NCI-H460 (cell line): ENCODE measurements at places on chromosomes 13 and 19. TPM values are rescaled to one million over a fixed set of nuclear protein-coding genes. Genes with fewer than 3 reads are reported as not detected.

Gene FCAR
- not detected in 2 replicates for total RNA-seq

Gene RHPN2
- 6.0 and 8.0 TPM in 2 replicates for total RNA-seq

Gene SIGLEC7
- total RNA-seq, result not detected in 2 replicates

Gene ONECUT3
- total RNA-seq, result not detected in 2 replicates

Gene KIRREL2
- total RNA-seq, result 0.12 and 0.32 TPM in 2 replicates

Gene CPB2
- not detected in 2 replicates for total RNA-seq

Gene FOXA3
- 0.14 TPM in 1 of 2 replicates, not detected in the other for total RNA-seq

Gene TSHZ3
- total RNA-seq, result 0.12 TPM in 1 of 2 replicates, not detected in the other

Gene KMT2B
- total RNA-seq, result 7.7 and 9.4 TPM in 2 replicates

Gene RNF113B
- total RNA-seq, result not detected in 2 replicates

Gene C19orf33
- total RNA-seq, result 64.5 and 89.5 TPM in 2 replicates

Gene PPM1N
- 1.6 and 2.0 TPM in 2 replicates for total RNA-seq

Gene EPS8L1
- total RNA-seq, result 3.9 and 5.4 TPM in 2 replicates

Gene CCL25
- not detected in 2 replicates for total RNA-seq

Gene COL4A1
- 5.9 and 7.3 TPM in 2 replicates for total RNA-seq

Gene LYPD5
- 0.37 and 0.69 TPM in 2 replicates for total RNA-seq

Gene C19orf67
- not detected in 2 replicates for total RNA-seq

Gene B3GLCT
- total RNA-seq, result 4.1 and 4.2 TPM in 2 replicates

Gene F2RL3
- not detected in 2 replicates for total RNA-seq

Gene B9D2
- total RNA-seq, result 3.1 and 3.9 TPM in 2 replicates

Gene CACNA1A
- total RNA-seq, result not detected in 2 replicates
